ENCODE measurements at places on chromosomes 5 and 9.

DNA sequence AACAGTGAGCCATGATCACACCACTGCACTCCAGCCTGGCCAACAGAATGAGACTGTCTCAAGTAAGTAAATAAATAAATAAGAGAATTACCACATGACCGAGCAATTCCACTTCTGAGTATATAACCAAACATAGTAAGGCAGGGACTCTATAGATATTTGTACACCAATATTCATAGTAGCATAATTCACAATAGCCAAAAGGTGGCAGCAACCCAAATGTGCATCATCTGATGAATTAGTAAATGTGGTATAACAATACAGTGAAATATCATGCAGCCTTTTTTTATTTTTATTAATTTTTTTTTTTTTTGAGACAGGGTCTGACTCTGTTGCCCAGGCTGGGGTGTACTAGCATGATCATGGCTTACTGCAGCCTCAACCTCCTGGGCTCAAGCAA lies 33.1 kb downstream of the ALDH7A1 start:
- no peak for DNase-seq

GRCh38 chr9:72420783-72421182 lies 55.8 kb upstream of the ZFAND5 start:
- DNase-seq: no peak

GRCh38 chr9:123524866-123525265 lies 168.9 kb downstream of the CRB2 start:
- DNase-seq: no peak

- DNase-seq: no peak
Observed at GRCh38 chr5:96090215-96090614, 128.6 kb upstream of the ELL2 start.

GRCh38 chr5:10566543-10567068 lies 2.7 kb downstream of the ANKRD33B start:
- DNase-seq: no peak

DNA sequence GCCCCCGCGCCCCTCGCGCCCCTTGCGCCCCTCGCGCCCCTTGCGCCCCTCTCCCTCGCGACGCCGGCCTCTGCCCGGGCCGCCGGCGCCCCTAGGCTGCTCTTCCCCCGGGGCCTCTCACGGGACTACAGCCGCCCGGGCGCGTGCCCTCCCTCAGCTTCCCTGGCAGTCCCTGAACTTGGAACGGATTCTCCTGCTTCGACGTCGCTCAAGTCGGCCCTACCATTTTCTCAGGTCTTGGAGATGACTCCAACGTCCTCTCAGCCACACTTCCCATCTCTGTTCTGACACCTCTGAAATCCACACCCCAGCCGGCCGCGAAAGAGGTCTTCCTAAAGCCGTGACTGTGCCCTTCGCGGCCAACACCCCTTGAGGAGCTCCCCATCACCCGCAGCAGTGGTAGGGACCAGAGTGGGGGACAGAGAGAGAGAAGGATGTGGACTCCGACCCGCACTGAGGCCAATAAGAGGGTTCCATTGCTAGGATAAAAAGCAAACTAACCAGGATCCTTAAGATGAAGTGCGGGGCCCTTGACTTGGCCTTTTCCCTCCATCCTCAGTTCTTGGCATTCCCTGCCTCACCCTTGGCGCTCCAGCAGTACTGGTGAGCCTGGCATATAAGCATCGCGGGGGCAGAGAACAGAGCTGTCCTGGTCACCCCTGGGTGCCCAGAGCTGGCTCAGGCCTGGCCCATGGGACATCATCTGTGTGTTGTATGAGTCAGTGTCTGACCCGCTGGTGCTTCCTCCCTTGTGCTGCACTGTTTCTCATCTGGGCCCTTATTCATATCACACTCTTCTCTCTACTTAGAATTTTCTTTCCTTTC lies 38.6 kb upstream of the GARNL3 start:
- DNase-seq: no peak

GRCh38 chr5:139930406-139930805 lies 112.7 kb downstream of the NRG2 start:
- DNase-seq: no peak

DNA sequence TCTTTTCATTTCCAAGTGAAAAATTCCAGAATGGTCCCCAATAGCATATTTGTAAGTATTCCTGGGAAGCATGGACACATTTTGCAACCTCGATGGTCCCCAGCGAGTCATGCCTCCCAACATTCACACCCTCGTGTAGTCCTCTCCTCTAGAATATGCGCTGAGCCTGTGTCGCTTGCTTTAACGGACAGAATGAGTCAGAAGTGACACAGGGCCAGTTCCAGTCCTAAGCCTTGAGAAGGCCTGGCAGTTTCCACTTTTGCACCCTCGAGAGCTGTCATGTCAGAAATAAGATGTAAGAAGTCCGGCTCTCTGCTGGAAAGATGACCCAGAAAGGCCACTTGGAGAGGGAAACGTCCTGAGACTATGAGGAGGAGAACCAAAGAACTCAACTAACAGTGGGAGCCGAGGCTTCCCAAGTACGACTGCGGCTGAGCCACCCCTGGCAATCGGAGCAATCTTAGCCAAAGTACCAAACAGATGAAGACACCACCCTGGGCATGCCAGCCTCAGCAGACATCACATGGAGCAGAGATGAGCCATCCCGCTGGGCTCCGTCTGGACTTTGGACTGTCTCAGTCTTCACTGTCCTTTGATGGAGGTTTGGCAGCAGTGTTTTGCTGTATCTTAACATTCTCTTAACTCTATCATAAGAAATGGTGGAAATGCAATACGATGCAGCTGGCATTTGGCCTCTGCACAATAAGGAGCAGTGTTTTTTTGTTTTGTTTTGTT lies 42.6 kb upstream of the GFPT2 start:
- DNase-seq: no peak

DNA sequence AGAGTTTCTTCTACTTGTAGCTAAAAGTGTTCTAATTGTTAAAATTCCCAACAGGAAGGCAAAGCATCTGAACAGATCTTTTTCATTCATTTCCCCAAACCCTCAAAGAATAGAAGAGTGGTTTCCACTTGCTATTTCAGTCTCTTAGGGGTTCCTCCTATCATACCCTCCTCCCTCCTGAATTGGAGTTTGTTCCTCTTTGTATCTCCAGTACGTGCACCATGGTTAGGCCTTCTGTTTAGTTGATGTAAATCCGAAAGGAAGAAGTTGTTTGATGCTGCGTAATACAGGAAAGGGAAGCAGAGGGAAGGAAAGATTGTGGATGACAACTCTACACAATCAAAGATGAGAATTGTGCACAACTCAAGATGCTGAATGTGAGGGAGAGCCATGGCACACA lies 303.6 kb downstream of the PIK3R1 start:
- peak; percentile 3 for DNase-seq

- no peak for DNase-seq
Observed at GRCh38 chr5:33807771-33808170, 84.0 kb downstream of the ADAMTS12 start.

GRCh38 chr5:666816-667498 lies 26.2 kb downstream of the TPPP start:
- no peak for DNase-seq

DNA sequence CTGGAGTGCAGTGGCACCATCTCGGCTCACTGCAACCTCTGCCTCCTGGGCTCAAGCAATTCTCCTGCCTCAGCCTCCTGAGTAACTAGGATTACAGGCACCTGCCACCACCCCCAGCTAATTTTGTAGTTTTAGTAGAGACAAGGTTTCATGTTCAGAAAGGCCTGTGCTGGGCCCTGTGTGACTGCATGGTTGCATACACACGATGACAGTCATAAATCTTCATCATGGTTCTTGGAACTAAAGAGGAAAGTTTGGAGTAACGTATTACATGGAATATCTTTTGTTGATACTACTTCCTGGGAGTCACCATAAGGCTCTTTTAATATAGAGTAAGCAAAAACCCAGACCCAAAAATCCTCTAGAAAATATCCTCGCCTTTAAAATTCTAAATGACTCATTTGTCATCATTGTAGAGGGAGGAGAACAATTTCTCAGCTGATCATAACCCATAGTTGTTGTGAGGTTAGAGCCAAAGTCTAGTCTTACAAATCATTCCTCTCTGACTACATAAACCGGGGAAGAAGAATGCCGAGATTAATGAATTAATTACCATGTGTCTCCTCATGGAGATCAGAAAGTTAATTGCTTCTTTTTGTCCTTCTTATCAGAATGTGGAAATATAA lies 47.0 kb downstream of the KLF9 start:
- no peak for DNase-seq

GRCh38 chr9:35423499-35423898 lies 66.4 kb upstream of the RUSC2 start:
- no peak for DNase-seq

GRCh38 chr5:107794741-107795140 lies 124.0 kb upstream of the EFNA5 start:
- DNase-seq: no peak

- DNase-seq: peak; percentile 8
Observed at GRCh38 chr5:143605403-143606005, 202.0 kb upstream of the NR3C1 start.

DNA sequence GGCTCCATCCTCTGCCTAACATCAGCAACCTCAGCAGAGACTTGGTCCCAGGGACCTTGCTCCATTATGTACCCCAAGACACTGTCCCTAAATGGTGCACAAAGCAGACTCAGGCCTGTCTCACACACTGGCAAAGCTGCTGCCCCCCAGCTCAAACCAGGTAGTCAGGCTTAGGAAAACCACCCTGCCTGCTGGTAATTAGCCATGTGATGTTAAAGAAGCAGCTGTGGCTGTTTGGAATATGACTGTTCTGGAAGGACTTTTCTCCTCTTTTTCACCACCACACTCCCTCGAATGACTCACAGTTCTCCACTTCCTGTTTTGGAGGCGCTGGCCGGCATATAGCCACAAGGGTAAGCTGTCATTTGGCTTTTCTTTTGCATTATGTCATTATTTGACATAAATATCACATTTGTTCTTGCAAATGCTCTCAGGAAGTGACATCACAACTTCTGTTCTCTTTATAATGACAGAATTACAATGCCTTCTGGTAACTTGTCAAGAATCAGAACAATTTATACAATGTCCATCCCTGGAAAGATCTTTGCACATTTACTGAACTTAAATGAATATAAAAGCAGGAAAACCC lies 113.9 kb downstream of the SUSD1 start:
- DNase-seq: no peak

- no peak for DNase-seq
Observed at GRCh38 chr5:41695920-41696582, 174.2 kb downstream of the OXCT1 start.

GRCh38 chr9:70291446-70291845 lies 32.7 kb downstream of the SMC5 start:
- no peak for DNase-seq

DNA sequence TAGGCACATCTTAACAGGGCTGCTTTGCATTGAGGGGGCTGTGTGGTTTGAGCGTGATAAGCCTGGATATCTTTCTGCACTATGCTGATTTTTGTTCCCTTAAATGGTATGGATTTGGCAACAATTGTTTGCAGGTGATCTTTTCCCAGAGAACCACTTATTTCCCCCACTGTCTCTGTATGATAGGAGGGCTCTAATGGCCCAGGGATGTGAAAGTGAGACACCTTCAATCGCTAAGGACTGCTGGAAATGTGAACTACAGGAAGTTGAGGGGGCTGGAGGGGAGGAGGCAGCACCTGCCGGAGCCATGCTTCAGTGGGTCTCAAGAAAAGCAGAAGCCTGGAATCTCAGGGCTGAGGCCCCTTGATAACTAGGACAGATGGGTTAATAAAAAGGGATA lies 29.4 kb downstream of the SYK start:
- no peak for DNase-seq

GRCh38 chr5:95069948-95070347 lies 214.9 kb downstream of the MCTP1 start:
- DNase-seq: no peak

DNA sequence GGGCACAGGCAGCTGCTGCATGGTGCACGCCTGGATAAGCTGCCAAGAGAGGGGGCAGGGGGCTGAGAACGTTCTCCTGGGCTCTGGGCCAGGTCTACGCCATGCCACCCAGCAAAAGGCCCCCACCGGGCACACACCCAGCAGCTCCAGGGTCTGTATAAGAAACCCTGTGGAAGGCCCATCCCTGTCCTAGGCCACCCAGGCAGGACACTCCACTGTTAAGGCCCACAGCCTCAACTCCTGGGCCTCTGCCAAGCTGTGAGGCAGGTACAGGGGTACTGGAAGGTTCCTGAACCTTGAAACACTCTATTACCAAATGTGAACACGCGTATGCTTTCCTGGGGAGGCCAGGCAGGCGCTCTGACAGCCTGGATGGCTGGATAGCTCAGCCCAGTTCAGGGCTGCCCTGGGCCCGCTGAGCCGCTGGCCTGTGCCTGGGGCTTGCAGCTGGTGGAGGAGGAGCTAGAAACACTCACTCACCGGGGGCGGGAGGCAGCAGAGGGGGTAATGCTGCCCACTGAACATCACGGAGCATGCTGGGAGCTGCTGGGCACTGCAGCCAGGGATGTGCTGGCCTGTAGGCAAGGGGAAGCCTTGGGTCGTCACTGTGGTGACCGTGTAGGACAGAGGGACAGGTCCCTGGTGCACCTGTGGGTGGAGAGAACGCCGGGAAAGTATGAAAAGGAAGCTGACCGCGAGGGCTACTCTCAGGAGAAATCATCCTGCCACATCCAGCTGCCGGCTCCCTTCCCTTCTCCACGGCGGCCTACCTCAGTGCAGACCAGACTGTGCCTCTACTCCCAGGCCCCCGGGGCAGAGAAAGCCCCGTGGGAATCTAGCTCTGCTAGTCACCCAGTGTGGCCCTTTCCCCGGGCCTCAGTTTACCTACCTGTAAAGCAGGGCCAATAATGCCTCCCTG lies 6.0 kb downstream of the RNF44 start:
- DNase-seq: no peak

GRCh38 chr5:169527863-169528262 lies 55.7 kb upstream of the SPDL1 start:
- no peak for DNase-seq

DNA sequence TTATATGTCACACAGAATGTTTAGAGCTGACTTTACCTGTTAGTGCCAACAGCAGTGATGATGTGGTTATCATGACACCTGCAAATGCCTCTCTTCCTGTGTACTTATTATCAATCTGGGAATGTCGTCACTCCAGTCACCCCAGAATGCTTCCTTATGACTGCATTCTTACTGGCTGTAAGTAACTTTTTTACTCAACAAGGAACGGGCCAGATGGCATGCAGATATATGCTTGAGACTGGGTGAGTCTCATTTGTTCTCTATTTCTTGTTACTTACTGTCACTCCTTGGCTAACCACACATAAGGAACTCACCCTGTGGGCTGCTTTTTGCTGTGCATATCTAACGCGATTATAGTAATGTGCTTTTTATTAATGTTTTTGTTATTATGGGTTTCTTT lies 385.5 kb upstream of the MEF2C start:
- DNase-seq: no peak

- no peak for DNase-seq
Observed at GRCh38 chr9:92184041-92184564, 68.9 kb upstream of the SPTLC1 start.

- no peak for DNase-seq
Observed at GRCh38 chr5:62111428-62111827, 194.6 kb upstream of the KIF2A start.

- no peak for DNase-seq
Observed at GRCh38 chr5:152188251-152188650, 216.8 kb downstream of the NMUR2 start.

- no peak for DNase-seq
Observed at GRCh38 chr5:76325876-76326491, 77.1 kb upstream of the IQGAP2 start.

- DNase-seq: no peak
Observed at GRCh38 chr9:121294151-121294743, 26.3 kb downstream of the GSN start.
